ENCODE measurements at places on chromosomes 3 and 15. TPM values are rescaled to one million over a fixed set of nuclear protein-coding genes. Genes with fewer than 3 reads are reported as not detected.

Gene RFX7
- total RNA-seq = 6.2 TPM

Gene ELL3
- total RNA-seq = 0.44 TPM

Gene KNG1
- total RNA-seq = not detected

Gene CTXN2
- total RNA-seq = not detected

Gene ADGRG7
- not detected for total RNA-seq

Gene GPR171
- not detected for total RNA-seq

Gene ARL6IP5
- 78.6 TPM for total RNA-seq

Gene MORF4L1
- total RNA-seq = 405 TPM

Gene UBE2E2
- 16.8 TPM for total RNA-seq

Gene CPN2
- not detected for total RNA-seq

Gene TMEM202
- total RNA-seq = not detected

Gene CFAP100
- not detected for total RNA-seq

Gene GRK7
- total RNA-seq = not detected

Gene GRM2
- total RNA-seq = not detected

Gene IGF2BP2
- 141 TPM for total RNA-seq

Gene SLC7A14
- 3.9 TPM for total RNA-seq

Gene SOX2
- not detected for total RNA-seq

Gene ESYT3
- under 0.01 TPM for total RNA-seq

Gene PLA2G4B
- total RNA-seq = 0.66 TPM

Gene CLDN1
- 16.6 TPM for total RNA-seq
